Naive B cell (primary cell): ENCODE measurements at places on chromosomes 3 and 15. TPM values are rescaled to one million over a fixed set of nuclear protein-coding genes. Genes with fewer than 3 reads are reported as not detected.

- no peak for DNase-seq
Measured at GRCh38 chr15:28107904-28108275, 8.8 kb upstream of the OCA2 start.

GRCh38 chr3:85652360-85652759, 693.6 kb downstream of the CADM2 start:
- DNase-seq: no peak

DNA sequence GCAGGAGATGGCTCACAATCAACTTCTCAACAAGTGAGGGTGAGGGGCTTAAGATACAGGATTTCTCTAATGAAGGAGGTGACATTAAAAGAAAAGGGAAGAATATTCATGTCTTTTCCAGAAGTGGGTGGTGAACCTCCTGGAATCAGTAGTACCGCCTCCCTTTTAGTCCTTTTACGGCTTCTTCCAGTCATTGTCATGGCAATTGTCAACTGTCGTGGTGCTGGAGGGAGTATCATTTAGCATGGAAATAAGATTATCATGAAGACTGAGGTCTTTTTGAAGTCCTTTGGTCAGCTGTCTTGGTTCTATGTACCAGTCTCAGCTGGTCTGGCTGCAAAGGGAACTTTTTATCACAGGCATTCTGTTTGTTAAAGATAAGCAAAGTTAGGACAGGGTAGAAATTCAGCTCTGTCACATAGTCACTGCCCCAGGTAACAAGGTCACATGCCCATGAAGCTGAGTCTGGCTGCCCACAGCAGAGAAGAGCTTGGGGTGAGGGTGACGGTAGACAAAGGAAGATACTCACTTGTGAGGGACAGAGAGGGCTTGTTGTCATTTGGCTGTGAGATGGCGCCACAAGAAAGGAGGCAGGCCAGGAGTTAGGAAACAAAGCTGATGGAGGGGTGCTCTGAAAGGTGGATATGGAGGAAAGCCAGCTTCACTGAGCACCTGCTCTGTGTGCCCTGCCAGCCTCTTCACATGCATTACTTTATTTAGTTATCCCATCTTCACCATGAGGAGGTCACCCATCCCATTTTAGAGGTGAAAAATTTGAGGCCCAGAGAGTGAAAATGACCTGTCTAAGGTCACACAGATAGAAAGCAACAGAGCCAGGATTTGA, 228.2 kb upstream of the TRIM42 start:
- DNase-seq: no peak

GRCh38 chr15:30990446-30991254, 778 bp downstream of the MTMR10 start:
- DNase-seq: peak; percentile 30

Gene SCN10A
- polyA plus RNA-seq: not detected

DNA sequence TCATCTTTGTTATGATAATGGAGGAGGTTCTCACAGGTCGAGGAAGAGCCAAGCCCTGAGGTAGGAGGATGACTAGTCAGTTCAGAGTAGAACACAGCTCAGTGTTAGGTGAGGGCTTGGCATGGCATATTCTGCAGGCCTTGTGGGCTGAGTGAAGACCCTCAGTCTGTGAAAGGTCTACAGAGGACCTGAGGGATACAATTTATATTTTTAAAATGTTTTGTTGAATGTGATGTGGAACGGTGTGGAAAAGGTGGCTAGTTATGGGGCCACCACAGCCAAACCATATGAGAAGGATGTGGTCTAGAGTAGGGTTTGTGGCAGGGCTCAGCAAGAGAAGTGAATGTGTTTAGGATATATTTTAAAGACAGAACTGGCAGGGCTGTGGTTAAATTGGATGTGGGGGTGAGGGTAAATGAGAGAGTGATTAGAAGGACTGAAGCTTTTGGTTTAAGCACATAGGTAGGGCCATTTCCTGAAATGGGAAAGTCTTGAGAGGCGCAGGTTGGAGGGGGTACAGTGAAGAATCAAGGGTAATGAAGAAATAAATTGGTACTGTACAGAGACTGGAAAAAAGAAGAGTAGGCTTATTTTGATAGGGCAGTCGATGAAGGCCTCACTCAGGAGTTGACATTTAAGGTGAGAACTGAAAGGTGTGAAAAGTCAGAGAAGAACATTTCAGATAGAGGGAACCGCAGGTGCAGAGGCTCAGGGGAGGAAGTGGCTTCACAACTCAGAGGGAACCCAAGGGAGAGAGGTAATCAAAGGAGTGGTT, 60.5 kb downstream of the SPTSSB start:
- DNase-seq: no peak

Gene RTP3
- not detected for polyA plus RNA-seq
